ENCODE measurements at places on chromosomes 2 and 18. TPM values are rescaled to one million over a fixed set of nuclear protein-coding genes. Genes with fewer than 3 reads are reported as not detected.

- no peak for DNase-seq
Observed at GRCh38 chr18:66749030-66749429, 145.1 kb upstream of the CDH19 start.

DNA sequence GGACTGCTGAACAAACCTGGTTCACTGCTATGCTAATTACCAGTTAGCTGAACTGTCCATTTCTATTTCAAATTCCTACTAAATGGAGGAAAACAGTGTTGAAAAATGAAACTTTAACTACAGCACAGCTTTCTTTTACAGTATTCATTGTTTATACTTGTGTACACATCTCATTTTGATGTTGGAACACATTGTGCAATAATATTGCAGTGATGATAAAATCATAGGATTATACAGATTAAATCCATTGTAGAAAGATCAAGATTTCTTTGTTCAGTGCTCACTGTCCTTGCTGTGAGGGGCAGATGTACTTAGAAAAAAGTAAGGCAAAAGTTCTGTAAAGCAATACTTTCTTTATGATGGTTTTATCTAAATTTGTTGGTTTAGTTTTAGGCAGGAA lies 1055.1 kb downstream of the LRP1B start:
- no peak for DNase-seq

GRCh38 chr2:234880551-234881211 lies 71.1 kb upstream of the SH3BP4 start:
- DNase-seq = no peak

- no peak for DNase-seq
Observed at GRCh38 chr2:212592695-212593094, 54.1 kb upstream of the ERBB4 start.

GRCh38 chr2:222747526-222748160 lies 76.2 kb downstream of the MOGAT1 start:
- DNase-seq = no peak

DNA sequence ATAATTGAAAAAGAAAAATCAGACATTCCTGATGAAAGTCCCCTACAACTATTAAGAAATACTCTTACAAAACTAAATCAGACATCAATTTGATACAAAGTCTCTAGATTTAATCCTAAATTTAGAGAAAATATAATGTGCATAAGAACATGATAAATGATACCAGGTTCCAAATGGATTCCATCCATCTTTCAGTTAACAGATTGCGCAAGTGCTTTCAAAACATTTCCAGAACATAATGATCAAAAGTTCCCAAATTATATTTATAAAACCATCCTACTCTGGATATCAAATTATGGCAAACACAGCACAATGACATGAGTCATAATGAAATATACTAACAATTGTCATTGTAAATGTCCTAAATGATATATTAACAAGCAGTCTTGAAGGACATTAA lies 151.0 kb upstream of the GYPC start:
- no peak for DNase-seq

GRCh38 chr2:216505133-216506106 lies 6.8 kb downstream of the RPL37A start:
- DNase-seq = no peak

- DNase-seq = no peak
Observed at GRCh38 chr18:8034674-8035073, 467.6 kb downstream of the PTPRM start.

- DNase-seq = peak; percentile 79
Observed at GRCh38 chr18:28177828-28178635, 1.1 kb upstream of the CDH2 start.

- peak; percentile 57 for DNase-seq
Observed at GRCh38 chr2:204325468-204325867, 219.8 kb upstream of the PARD3B start.

GRCh38 chr2:142536966-142537365 lies 340.5 kb upstream of the KYNU start:
- no peak for DNase-seq

GRCh38 chr2:145284551-145284950 lies 764.6 kb upstream of the ZEB2 start:
- no peak for DNase-seq

DNA sequence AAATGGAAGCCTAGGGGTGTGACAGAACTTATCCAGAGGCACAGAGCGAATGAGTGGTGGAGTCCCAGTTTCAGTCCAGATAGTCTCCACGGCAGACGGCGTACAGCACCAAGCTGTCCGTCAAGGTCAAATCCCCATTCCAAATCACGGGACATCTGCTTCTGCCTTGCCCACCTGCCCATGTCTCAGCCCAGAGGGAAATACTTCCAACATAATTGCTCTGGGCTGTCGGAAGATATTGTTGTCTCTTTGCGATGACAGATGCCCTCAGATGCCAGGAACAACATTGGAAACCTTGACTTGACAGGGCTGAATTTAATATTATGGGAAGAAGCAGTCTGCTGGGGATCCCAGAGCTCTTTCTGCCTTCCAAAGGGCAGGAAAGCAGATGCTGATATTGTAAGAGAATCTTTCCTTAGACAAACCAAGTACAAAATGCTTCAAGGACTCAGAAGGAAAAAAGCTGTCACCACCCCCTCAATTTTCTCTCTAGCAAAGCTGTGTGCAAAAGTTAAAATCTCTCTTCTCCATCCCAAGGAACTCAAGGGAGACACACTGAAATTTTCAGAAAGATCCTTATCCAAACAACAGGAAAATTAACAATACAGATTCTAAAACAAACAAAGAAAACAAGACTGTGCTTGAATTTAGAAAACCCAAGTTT lies 364.0 kb downstream of the LRATD1 start:
- no peak for DNase-seq

DNA sequence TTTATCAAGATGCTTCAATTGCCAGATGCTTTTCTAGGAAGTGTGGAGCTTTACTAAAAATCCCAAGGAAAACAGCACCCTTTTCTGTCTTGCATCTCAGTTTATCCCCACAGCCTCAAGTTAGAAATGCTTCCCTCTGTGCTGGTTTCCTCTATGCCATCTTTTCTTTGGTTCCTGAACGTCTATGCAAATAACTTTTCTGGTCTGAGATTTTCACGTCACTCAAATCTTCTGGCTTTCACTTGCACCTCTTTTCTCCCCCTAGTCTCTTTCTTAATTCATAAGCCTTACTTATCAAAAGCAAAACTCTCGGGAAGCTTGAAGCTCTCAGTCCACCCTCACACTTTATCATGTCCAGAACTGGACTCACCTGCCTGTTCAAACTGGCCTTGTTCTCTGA lies 33.9 kb downstream of the ARHGAP25 start:
- no peak for DNase-seq

- no peak for DNase-seq
Observed at GRCh38 chr18:49548229-49548636, 13.6 kb upstream of the LIPG start.

GRCh38 chr2:171163261-171163660 lies 2.6 kb upstream of the TLK1 start:
- DNase-seq = no peak

- DNase-seq = no peak
Observed at GRCh38 chr2:201264472-201265173, 4.3 kb downstream of the CASP8 start.

DNA sequence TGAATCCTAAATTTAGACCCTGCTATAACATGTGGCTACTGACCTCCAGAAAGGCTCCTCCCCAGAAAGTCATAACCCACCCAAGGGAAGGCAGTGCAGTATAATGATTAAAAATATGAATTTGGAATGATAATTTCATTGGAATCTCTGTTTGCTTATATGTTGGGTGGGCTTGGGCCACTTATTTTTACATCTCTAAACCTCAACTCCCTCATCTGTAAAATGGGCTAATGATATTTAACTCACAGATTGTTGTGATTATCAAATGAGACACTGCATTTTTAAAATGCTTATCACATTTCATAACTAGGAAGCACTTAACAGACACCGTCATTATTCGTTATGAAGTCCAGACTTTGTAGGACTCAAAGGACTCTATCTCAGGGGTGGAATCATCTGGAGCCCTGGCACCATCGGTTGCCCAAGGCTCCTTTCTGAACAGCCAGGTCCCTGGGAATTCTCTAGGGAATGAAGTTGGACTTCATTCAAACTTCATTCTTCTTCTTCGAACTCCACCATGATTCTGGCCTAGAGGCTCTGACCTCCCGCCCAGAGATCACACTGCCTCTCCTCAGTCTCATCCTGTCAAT lies 33.1 kb upstream of the RMDN2 start:
- DNase-seq = no peak

DNA sequence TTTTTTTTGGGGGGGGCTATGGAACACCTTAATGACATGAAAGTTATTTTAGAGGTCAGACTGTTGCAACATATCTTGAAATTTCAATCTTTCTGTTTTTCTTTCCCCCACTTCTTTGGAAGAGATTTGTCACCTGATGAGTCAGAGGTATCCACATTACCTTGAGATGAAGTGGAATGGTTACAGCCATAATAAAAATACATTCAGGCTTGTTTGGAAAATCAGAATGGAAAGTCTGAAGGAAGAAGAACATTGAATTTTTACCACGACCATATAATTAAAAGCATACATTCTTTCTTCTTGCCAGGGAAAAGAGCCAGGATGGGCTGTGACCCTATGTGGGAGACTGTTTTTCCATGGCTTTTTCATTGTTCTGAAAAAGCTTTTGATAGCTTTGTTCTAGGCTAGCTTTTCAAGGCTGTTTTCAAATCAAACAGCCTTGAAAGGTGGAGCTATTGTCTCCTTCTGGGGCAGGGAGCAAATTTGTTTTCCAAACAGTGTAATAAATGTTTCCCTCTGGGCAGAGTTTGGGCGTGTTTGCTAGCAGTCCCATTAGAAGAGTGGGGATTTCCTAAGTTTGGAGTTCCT lies 2.3 kb upstream of the GTF3C3 start:
- no peak for DNase-seq

DNA sequence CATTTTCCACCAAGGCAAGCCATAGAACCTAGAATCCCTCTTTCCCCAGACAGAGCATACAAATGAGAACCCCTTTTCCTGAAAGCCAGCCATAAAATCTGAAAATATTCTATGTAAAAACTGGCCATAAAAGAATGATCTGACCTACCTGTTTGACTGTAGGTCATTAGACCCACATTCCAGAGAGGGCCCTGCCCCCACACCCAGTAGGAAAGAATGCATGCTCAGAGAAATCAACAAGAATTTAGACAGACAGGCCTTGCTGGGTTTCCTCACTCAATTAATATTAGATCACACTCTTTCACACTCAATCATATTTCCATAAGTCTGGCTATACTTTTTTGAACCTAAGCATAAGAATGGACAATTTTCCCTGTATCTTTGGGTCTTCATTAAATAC lies 929.5 kb downstream of the ERBB4 start:
- DNase-seq = peak; percentile 30

GRCh38 chr2:14944562-14945346 lies 312.2 kb downstream of the LRATD1 start:
- peak; percentile 58 for DNase-seq

DNA sequence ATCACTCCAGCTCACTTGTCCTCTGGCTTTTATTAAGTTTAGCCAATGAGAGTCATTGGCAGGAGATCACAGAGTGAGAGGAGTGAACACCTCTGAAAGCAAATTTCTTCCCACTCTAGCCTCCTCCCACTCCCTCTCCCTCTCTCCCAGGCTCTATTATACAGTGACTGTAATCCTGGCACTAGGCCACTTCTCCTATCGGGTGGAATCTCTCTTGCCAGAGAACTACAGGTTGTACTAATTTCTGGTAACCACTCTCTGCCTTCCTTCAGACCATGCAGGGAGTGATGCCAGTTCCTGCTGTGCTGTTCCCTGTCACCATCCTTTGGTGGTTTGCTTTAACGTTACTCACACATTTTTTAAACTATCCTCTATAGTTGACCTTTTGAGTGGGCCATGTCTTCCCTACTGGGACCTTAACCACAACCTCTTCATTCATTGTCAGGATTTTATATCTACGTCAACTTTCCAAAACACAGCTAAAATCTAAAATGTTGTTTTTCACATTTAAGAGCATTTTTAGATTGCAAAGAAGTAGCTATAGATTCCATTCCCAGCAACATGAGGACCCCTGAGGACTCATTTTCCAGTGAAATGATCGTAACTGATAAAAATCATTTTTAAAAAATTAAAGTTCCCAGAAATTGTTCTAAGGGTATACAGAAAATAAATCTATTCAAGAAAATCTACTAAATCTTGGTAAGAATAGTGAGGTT lies 217.1 kb downstream of the MREG start:
- DNase-seq = no peak

DNA sequence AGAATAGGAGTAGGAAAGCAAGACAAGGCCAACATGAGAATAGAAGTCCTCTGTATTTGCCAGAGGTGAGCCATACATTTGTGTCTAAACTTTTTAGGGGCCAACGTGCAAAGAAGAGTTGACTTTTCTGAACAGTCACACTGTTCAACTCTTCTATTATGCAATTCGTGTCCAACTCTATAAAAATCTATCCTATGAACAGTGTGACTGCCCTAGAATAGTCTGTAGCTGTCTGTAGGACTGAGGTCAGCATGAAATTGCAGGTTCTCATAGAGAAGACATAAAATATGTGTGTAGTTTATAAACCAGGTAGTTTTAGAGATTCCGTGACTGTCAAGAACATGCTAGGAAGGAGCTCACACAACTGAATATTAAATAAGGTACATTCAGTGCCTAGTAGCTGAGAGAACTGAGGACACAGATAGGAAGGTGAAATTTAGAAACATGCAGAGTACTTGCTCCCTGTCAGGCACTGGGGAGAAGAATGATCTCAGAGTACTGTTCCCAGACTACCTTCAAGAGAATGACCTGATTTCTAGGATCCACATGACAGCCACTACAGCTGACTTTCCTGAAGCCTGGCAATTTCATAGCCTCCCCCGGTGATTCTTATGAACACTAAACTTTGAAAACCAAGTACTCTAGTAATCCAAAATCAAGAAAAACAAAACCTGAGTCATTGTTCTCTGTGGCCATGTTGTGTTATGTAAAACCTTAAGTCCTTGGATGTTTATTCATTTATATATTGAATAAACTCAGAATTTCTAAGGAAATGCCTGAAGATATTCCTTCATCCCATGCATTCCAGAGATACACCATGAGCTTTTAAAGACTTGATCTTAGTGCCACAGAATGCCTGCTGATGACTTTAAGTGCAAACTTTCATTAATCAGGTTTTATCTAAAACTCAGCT lies 201.5 kb upstream of the BOD1L2 start:
- DNase-seq = no peak

DNA sequence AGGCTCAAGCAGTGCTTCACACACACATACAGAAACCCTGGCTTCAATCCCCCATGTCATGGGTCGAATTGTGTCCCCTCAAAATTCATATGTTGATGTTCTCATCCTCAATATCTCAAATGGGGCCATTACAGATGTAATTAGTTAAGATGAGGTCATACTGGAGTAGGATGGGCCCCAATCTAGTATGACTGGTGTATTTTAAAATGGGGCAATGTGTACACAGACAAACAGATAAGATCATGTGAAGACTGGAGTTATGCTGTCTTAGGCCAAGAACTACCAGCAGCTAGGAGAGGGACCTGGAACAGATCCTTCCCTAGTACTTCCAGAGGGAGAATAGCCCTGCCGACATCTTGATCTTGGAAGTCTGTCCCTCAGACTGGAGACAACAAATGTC lies 167.7 kb downstream of the MYO3B start:
- DNase-seq = no peak

GRCh38 chr2:68943581-68944568 lies 8.8 kb downstream of the GKN2 start:
- DNase-seq = peak; percentile 70

Gene LRRTM1
- total RNA-seq = 1.2 TPM

Gene RAMP1
- 1.2 TPM for total RNA-seq

Gene TCF23
- 0.14 TPM for total RNA-seq

Gene ABCG5
- total RNA-seq = not detected

Gene ZNF532
- 185 TPM for total RNA-seq

Gene CNDP1
- total RNA-seq = 0.11 TPM

Gene GPR55
- total RNA-seq = not detected

Gene LGALSL
- total RNA-seq = 26.5 TPM

Gene MARCO
- 0.11 TPM for total RNA-seq

Gene XIRP2
- 0.87 TPM for total RNA-seq

Gene SERPINB13
- not detected for total RNA-seq

Gene DPP10
- total RNA-seq = 6.0 TPM

Gene PDCD1
- total RNA-seq = 0.30 TPM

All from WTC11 (cell line).